ENCODE measurements at places on chromosomes 5 and 9.

DNA sequence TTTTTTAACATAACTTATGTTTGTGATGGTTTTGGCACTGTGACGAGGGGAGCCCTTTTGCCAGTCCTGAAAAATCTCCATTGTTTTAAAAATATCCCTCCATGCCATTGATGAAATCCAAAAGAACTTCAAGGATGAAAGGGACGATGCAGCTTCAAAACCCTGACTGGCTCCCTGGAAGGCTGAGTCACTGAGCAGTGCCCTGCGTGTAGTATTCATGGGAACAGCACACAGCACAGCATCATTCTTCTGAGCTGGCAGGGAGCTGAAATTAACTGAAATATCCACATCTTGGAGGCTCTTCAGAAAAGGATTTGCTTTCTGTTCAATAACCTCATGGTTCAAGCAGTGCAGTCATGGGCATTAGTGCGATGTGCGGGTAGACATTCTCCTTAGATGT lies 29.7 kb downstream of the PDE4D start:
- DNase-seq: no peak

DNA sequence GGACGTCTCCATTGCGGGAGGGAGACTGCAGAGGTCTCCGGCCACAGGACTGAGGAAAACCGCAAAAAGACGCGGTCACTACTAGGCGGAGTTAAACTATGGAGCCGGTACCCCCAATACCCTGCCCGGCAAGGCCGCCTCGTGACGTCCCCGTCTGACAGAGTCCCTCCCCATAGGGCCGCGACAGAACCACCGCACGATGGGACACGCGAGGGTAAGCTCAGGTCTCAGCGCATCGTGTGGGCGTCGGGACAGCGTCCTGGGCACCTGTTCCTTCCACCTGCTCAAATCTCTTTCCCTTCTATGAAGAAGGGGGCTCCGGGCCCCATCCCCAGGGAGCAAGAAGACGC lies 35.2 kb upstream of the GLDC start:
- peak; percentile 71 for DNase-seq

DNA sequence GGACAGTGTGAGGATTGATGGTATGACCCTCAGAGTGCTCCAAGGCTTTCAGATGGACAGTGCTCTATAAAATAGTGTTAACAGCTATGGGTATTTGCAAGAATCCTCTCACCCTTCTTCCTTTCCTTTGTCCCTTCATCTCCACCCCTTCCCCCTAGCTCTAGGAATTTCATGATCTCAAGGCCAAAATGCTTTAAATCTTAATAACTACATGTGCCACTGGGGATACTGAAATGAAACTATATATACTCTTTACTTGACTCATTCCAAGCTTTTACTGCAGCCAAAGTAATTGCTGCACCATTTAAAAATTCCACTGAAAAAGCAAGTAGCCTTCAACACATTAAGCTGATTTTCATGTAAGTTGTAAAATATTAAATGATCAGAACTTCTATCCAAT lies 361.6 kb upstream of the SLC30A5 start:
- DNase-seq: no peak

DNA sequence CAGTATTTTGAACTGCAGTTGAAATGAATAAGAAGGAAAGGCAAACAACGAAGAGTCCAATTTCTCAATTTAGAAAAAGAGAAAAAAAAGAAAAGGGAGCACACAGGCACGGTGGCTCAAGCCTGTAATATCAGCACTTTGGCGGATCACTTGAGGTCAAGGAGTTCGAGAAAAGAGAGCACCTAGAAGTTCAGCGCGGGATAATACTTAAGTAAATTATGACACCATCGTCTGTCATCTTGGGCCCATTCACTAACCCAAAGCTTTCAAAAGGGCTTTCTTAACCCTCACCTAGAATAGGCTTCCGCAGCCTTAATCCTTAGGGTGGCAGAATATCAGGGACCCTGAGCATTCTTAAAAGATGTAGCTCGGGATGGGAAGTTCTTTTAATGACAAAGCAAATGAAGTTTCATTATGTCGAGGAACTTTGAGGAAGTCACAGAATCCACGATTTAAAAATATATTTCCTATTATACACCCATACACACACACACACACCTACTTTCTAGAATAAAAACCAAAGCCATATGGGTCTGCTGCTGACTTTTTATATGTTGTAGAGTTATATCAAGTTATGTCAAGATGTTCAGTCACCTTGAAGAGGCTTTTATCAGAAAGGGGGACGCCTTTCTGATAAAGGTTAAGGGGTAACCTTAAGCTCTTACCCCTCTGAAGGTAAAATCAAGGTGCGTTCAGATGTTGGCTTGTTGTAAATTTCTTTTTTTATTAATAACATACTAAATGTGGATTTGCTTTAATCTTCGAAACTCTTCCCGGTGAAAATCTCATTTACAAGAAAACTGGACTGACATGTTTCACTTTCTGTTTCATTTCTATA lies 602 bp upstream of the CD274 start:
- no peak for DNase-seq

DNA sequence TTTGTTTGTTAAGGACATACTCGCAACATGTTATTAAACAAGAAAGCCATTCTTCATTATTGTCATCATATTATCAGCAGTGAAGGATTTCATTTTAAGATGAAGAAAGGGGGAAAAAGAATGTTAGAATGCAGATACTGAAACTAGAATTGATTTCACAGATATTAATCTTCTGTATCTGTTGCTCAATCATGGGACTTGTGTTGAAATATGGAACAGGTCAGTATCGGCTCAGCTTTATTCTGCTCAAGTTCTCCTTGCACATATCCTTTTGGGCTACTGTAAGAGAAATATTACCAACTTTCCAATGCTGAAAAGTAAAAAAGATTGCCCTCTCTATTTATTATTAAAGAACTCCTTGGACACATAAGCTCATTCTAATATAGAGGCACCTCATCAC lies 13.8 kb upstream of the ANXA1 start:
- no peak for DNase-seq

- no peak for DNase-seq
These were observed 42.9 kb downstream of the GLRX start for GRCh38 chr5:95779611-95780010.

DNA sequence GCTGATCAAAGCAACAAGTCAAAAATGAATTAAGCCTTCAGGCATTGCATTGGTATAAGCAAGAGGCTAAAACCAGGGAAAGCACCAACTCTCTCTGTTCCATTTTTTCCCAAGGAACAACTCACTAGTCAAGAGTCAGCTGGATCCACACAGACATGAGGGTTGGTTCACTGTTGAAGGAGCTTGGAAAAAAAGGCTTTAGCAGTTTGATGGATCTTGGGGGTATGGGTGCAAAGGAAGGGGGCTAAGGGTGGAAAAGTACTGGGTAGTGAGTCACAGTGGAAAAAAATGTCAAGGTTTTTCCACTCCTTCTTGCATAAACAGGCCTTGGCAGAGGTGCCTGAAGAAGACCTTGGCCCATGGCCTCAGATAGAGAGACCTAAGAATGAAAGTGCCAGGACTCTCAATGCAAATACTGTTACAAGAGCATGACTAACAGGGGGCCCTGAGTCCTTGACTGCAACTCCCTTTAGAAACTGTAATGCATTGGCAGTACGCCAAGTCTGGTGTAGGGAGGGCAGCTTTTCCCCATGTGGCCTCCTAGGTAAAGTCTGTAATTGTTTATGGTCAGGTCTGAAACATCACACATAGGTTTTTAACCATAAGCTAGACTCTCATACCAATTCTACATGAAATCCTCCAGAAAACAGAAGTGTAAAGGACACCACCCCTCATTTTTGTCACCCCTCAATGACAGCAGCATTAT lies 23.7 kb downstream of the ACTL7A start:
- peak; percentile 82 for DNase-seq

GRCh38 chr5:175491223-175491622 lies 12.9 kb downstream of the SFXN1 start:
- no peak for DNase-seq

DNA sequence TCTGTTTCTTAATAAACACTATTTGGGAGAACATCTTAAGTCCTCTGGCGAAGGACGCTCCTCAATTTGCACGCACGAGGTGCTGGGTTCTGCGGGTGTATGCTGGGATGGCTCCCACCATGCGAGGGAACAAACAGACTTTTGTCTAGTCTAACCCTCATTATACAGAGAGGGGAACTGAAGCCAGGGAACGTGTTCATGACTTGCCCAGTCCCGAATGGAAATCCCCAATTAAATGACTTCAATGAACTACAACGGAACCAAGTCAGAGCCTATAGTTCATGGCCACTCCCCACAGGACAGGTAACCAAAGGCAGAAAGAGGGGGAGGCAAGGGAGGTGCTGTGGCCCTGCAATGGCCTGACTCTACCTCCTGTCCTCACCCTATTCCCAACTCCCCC lies 9.3 kb downstream of the TLE1 start:
- DNase-seq: no peak

- no peak for DNase-seq
These were observed 170.1 kb downstream of the SLF1 start for GRCh38 chr5:94788527-94788926.

DNA sequence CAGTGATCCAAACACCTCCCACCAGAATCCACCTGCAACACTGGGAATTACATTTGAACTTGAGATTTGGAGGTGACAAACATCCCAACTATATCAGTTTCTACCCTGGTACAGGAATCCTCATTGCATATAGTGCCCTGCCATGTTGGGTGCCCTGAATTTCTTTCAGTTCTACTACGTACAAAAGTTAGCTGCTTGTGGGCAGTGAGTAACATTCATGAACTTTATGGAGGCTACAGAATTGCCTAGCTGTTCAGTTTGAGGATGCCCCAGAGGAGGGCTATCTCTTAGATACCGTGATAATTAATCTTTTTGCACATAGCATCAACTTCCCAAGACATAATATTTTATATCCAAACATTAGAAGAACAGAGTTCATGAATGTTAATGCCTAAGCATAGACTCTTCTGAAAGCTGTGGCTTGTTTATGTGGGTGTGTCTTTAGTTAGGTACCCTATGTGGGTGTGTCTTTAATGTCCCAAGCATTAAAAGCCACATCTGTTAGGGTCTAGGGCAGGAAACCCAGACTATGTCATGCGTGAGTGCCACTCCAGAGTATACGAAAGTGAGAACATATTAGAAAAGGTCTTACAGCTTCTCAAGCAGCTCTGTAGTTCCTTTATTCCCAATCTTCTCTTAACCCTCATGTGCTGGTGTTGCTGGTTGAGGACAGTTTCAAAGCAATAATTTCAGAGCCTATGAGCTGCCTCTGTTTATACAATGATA lies 47.0 kb upstream of the CHD1 start:
- no peak for DNase-seq
